ENCODE measurements at places on chromosomes 6 and 20. TPM values are rescaled to one million over a fixed set of nuclear protein-coding genes. Genes with fewer than 3 reads are reported as not detected.

- H3K27ac ChIP-seq, result no peak overlapping the region
- no peaks in the 10 kb centered on the region for H3K4me1 ChIP-seq
- peaks cover 100% of the 10 kb centered on the region for H3K36me3 ChIP-seq
- no peak for DNase-seq
These were observed 36.3 kb downstream of the PYGB start for GRCh38 chr20:25284131-25284601.

The GOPC gene
- total RNA-seq, result 24.7 TPM

DNA sequence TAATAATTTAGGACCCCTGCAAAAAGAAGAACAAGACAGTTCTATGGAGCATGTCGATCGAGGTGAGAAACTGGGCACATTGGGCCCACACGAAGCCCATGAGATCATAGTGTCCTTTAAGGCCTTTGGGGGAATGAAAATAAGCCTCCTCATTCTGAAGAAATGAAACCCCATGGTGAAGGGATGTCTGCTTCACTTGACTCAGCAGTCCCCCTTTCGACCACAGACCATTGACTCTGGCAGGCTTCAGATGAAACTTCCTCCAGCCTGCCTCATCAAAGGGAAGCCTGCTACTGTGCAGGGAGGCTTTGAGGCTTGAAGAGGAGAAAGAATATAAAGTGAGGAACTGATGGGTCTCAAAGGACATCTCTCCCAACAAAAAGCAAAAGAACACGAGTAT, 144.2 kb upstream of the FBXL4 start:
- H3K27me3 ChIP-seq, result no peaks in the 10 kb centered on the region
- H3K36me3 ChIP-seq, result no peaks in the 10 kb centered on the region
- no peak overlapping the region for H3K27ac ChIP-seq
- no peak overlapping the region for H3K4me3 ChIP-seq

GRCh38 chr6:28269492-28269891, 2.5 kb downstream of the ZSCAN26 start:
- H3K4me3 ChIP-seq, result no peak overlapping the region
- H3K27ac ChIP-seq, result no peak overlapping the region
- no peaks in the 10 kb centered on the region for H3K4me1 ChIP-seq
- H3K27me3 ChIP-seq, result no peaks in the 10 kb centered on the region
- no peak for DNase-seq
